ENCODE measurements at places on chromosomes 16 and 17.
A peak's percentile ranks its signal among the peaks of the same experiment; 100 is the strongest.

DNA sequence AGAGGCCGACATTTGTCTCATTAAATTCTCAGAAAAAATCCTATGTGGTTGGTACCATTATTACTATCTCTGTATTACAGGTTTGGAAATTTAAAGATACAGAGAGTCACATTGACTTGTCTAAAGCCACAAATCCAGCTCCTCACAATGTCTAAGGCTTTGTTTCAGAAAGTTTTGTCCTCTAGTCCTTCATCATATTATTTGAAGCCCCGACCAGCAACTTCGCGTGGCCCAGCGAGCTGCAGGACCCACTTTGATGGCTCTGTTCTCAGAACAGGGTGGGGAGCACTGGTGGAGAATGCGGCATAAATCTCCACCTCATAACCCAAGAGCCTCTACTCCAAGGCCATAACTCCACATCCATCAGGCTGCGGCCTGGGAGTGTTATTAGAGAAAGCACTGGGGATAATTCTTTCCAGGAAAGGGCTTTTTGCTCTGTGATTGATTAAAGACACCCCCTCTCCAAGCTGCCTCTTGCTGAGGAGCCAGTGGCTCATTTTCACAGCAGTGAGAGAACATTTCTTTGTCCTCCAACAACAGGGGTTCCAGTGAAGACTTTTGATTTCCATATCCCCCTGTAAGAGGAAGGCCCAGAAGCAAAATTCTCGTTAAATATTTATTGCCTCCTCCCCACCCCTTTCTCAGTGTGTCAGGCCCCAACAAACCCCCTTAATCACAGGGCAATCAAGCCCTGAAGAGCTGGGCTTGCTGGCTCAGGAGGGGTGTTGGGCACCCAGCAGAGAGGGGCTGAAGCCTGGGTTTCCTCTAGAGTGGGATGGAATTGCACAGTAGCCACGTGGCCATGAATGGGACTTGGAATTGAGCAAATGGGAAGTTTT is 113.7 kb upstream of the CDH11 start:
- no peak for DNase-seq

GRCh38 chr16:82748026-82748425 is 121.3 kb downstream of the CDH13 start:
- DNase-seq: peak; percentile 66

- no peak for DNase-seq
These were observed 207.7 kb downstream of the LAT start for GRCh38 chr16:29192329-29193247.

DNA sequence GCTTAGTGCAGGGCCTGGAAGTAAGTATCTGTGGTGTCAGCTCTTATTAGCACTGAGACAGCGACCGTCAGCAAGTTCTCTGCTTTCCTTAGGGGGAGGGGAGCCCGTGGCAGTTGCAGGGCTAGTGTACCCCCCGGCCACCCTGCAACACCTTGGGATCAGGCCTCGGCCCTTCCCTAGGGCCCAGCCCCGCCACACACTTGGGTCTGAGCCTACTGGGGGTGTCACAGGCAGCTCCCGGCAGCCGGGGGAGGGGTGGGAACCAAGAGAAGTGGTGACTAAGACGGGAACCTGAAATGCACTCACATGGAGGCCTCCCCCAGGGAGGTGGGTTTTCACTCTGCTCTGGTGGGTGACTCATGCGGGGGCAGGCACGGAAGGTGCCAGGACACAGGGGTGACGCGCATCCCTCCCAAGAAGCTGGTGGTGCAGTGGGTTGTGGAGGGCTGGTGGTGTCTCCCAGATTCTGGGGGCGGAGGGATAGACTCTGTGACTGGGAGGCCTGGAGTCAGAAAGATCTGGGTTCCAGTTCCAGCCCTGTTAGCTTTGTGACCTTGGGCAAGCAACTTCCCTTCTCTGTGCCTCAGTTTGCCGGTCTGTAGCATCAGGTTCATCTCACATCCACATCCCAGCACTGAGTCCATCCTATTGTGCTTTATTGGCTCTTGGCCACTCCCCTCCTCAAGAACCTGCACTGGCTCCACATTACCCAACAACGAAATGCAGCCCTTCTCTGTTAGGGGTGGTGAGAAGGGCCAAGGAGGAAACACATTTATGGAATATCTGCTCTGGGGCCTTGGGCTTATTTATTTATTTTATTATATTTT is 44.5 kb downstream of the LAT start:
- peak; percentile 68 for DNase-seq

GRCh38 chr16:30663820-30664219 is 5.6 kb downstream of the FBRS start:
- DNase-seq: no peak

GRCh38 chr16:24364596-24364995 is 108.5 kb downstream of the CACNG3 start:
- no peak for DNase-seq

GRCh38 chr17:1267471-1267943 is 2.7 kb upstream of the BHLHA9 start:
- no peak for DNase-seq

- DNase-seq: no peak
These were observed 26.8 kb upstream of the CIBAR2 start for GRCh38 chr16:85138825-85139627.

- DNase-seq: no peak
These were observed 821 bp downstream of the SOCS7 start for GRCh38 chr17:38352245-38353085.

DNA sequence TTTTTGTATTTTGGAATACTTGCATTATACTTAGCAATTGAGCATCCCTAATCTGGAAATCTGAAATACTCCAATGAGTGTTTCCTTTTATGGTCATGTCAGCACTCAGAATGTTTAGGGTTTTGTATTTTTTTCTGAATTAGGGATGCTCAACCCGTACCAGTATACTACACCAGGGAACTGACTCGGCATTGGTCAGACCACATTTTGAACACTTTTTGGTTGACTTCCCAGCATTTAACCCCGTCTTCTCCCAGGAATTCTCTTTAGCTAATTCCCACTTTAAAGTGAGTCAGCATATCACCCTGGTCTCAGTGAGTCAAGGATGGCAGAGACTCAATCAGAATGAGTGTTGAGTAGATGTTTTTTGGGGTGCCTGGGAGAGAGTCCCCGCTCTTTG is 177.9 kb downstream of the SPECC1 start:
- no peak for DNase-seq

DNA sequence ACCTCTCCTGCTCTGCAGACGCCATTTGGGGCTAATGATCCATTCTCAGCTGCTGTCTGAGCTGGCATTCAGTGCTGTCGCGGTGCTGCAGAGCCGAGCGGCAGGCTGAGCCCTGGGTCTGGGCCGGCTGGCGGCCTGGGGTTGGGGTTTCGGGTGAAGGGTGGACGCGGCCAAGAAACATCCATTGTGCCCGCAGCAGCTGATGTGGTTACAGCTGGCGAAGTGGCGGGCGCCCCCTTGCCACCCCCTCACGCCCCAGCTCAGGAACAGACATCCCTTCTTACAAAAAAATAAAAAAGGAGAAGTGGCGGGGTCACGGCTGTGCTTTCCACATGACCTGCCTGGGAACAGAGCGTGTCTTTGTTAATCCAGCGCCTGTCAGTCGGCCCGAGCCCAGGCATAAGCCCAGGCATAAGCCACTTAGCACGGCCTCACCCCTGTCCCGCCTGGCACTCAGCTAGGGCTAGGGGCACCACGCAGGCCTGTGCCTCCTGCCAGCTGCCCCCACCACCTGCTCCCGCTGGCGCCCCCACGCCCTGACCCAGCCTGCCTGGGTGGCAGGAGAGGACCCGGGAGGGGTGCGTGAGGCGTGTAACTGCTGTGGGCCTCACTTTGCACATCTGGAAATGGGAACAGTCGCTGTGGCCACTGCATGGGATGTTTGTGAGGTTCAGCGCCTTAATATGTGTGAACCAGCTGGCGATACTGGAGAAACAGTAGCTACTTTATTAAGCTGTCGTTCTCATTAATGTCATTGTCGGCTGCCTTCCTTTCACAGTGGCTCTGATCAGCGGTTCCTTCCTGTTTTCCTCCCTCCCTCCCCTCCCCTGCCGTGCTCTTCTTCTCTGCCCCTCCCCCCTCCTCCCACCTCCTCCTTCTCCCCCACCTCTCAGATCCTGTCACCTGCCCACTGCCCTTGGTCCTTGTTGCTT is 197.7 kb upstream of the CIBAR2 start:
- DNase-seq: no peak

DNA sequence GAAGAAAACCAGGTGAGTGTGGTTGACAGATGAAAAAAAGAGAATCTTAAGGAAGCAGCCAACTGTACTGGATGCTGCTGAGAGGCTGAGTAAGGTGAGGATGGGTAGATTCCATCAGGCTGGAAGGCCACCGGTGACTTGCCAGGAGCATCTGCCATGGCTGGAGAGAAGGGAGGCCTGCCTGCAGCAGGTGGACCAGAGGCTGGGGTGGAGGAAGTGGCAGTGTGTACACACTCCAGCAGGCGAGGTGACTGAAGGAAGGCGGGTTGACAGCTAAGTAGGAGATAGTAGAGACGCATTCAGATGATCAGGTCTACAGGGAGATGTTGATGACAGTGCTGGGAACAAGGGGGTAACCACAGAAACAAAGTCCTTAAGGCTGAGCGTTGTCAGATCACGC is 69.5 kb downstream of the USP43 start:
- no peak for DNase-seq

DNA sequence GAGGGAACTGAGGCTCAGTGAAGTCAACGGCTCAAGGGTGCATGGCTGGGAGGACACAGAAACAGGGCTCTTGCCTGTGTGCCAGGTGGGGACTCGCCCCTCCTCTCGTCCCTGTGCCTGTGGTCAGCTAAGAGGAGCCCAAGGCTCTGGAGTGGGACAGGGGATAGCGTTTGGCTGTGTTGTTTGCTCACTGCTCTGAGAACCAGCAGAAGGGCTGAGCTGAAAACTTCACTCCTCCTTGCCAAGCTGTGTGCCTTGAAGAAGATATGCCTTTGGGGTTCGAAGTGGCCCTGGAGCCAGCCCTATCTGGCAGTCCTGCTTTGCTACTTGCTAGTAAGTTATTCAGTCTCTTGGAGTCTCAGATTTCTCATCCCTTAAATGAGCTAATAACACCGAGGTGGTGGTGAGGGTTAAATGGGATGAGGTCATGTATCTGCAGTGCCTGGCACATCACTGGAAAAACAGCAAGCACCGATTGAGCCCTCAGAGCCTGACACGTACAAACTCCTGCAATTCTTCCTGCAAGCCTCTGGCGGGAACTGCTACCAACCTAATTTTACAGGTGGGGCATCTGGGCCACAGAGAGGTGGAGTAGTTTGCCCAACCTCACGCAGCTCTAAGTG is 17.7 kb downstream of the FOXL1 start:
- DNase-seq: no peak

- DNase-seq: no peak
These were observed 112.6 kb downstream of the IRF8 start for GRCh38 chr16:86011532-86011931.

- peak; percentile 34 for DNase-seq
These were observed 54.9 kb downstream of the RGS9 start for GRCh38 chr17:65191811-65192740.

- DNase-seq: peak; percentile 18
These were observed 56.0 kb downstream of the HLF start for GRCh38 chr17:55320594-55321426.

- DNase-seq: no peak
These were observed 279.4 kb upstream of the ELAC2 start for GRCh38 chr17:13297183-13297582.

GRCh38 chr16:58102665-58103392 is 26.4 kb downstream of the CFAP20 start:
- DNase-seq: no peak

GRCh38 chr16:75566758-75567255 is 628 bp downstream of the GABARAPL2 start:
- no peak for DNase-seq

- DNase-seq: no peak
These were observed 296.3 kb downstream of the HS3ST4 start for GRCh38 chr16:25988084-25988483.

DNA sequence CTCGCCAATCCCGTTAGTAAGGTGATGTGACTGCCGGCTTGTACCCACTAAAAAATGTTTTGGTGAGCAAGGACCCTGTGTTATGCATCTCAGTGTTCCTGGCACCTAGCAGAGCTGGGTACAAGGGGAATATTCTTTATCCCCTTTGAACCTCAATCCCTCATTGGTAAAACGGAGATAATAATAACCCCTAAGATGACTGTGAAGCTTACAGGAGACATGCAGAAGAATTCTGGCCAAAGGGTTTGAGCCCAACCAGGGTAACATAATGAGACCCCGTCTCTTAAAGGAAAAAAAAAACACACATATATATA is 896 bp downstream of the GGA2 start:
- DNase-seq: no peak

DNA sequence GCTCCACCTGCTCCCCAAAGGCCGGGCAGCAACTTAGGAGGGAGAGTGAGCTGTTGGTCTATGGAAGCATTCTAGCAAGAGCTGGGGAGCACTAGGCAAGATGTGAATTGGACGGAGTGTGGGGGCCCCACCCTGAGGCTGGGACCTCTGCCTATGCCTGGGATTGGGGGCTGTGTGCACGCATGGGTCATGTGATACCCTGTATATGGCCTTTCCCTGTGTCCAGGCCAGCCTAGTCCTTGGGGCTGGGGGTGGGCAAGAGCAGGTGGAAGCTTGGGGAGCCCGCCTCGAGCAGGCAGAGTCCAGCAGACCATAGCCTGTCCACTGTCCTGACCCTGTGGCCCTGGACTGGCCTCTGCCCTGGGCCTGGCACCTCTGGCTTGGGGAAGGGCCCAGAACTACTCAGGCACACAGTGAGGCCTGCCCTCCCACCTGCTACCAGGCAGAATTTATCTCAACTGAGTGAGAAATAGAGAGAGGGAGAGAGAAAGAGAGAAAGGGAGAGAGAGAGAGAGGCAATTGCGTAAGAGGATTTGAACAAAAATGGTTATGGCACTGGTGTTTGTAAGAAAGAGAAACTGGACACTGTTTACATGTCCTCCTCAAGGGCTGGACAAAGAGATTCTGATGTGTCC is 19.1 kb downstream of the PDP2 start:
- DNase-seq: peak; percentile 79

GRCh38 chr17:79839356-79840268 is at the start of gene CBX4:
CBX4 (minus strand) TSS chr17:79839440; CDS start chr17:79839251, 189 bp downstream.
- peak; percentile 93 for DNase-seq

- no peak for DNase-seq
These were observed 295.8 kb downstream of the FOXL1 start for GRCh38 chr16:86874141-86874540.

DNA sequence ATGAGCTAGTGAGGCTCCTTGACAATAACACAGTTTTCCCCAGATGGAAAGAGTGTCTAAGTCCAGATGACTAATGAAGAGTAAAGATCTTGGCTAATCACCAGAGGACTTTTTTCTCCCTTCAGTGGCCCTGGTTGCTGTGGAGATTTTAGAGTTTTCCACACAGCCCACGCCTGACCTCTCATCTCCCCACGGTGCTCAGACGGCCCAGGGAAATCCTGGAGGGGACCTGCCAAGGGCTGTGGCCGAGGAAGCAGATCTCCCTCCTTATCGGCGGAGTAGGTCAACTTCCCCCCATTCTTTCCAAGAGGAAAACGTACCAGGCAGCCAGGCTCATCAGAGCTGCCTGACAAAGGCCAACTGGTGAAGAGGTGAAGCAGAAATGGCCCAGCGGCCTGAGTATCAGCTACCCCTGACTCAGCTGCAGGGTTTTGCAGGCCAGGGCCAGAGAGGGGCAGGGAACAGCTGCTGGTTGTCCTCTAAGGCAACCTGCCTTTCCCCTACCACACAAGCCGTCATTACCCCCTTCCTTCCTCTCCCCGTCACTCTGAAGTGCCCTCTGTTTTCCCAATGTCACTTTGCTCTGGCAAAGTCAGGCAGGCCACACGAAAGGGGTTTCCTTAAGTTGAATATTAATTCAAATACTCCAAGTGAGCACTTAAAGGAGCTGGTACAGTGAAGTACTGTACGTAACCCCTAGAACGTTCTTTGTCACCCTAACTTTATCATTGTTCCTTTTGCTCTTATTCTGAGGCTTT is 140.2 kb upstream of the ADAMTS18 start:
- peak; percentile 29 for DNase-seq
